ENCODE measurements at places on chromosomes 12 and 14. TPM values are rescaled to one million over a fixed set of nuclear protein-coding genes. Genes with fewer than 3 reads are reported as not detected.

- DNase-seq = no peak
- no peaks in the 10 kb centered on the region for H3K4me1 ChIP-seq
- no peak overlapping the region for H3K27ac ChIP-seq
Observed at GRCh38 chr12:128513331-128513730, 246.4 kb downstream of the TMEM132C start.

GRCh38 chr14:86083616-86084015 lies 553.7 kb downstream of the FLRT2 start:
- no peaks in the 10 kb centered on the region for H3K27me3 ChIP-seq
- H3K4me3 ChIP-seq = no peak overlapping the region

Gene PRH2
- total RNA-seq = not detected

Gene NRL
- 2.2 TPM for total RNA-seq

Gene RNF212B
- total RNA-seq = not detected

GRCh38 chr12:2581293-2582045 lies 213.3 kb upstream of the FKBP4 start:
- no peaks in the 10 kb centered on the region for H3K36me3 ChIP-seq
- H3K4me1 ChIP-seq = peaks cover 5% of the 10 kb centered on the region
- no peak for DNase-seq
- no peak overlapping the region for H3K27ac ChIP-seq
- no peak overlapping the region for H3K4me3 ChIP-seq
- peaks cover 57% of the 10 kb centered on the region for H3K27me3 ChIP-seq

Gene ZNF84
- 18.1 TPM for total RNA-seq

GRCh38 chr14:75454963-75455546 lies 27.2 kb downstream of the JDP2 start:
- peaks cover 13% of the 10 kb centered on the region for H3K4me1 ChIP-seq
- no peak for DNase-seq
- H3K36me3 ChIP-seq = peaks cover 11% of the 10 kb centered on the region
- H3K27ac ChIP-seq = no peak overlapping the region
- no peak overlapping the region for H3K4me3 ChIP-seq

Gene VDR
- total RNA-seq = 1.8 TPM

- no peaks in the 10 kb centered on the region for H3K4me1 ChIP-seq
- no peaks in the 10 kb centered on the region for H3K36me3 ChIP-seq
- H3K27ac ChIP-seq = no peak overlapping the region
- no peak for DNase-seq
Observed at GRCh38 chr12:40474630-40475029, 217.6 kb upstream of the CNTN1 start.

- peak overlapping the region; percentile 51 for H3K27ac ChIP-seq
- DNase-seq = no peak
- no peaks in the 10 kb centered on the region for H3K27me3 ChIP-seq
- peaks cover 8% of the 10 kb centered on the region for H3K36me3 ChIP-seq
- no peak overlapping the region for H3K4me3 ChIP-seq
Observed at GRCh38 chr14:89578156-89578555, 161.1 kb upstream of the FOXN3 start.

GRCh38 chr14:44616204-44616603 lies 109.1 kb upstream of the FSCB start:
- H3K4me3 ChIP-seq = no peak overlapping the region
- no peak for DNase-seq
- H3K27ac ChIP-seq = no peak overlapping the region
- H3K27me3 ChIP-seq = peaks cover 10% of the 10 kb centered on the region

Gene DCN
- total RNA-seq = not detected

DNA sequence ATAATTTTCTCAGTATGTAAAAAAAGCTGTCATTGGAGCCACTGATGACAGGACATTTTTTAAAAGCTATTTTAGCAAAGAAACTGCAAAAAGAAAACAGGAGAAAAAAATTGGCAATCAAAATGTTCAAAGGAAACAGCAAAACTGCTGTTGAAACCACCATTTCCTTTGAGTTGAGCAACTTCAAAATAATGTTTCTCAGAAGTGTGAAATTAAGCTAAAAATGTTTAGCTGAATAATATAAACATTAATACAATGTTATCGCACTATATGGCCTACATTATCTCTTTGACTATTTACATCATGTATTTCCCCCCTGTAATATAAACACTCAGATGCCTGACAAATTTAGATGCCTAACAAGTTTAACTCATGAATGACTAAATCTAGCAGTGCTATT lies 23.4 kb upstream of the GLIPR1 start:
- H3K27ac ChIP-seq = peak overlapping the region; percentile 89
- H3K4me3 ChIP-seq = no peak overlapping the region
- no peak for DNase-seq

DNA sequence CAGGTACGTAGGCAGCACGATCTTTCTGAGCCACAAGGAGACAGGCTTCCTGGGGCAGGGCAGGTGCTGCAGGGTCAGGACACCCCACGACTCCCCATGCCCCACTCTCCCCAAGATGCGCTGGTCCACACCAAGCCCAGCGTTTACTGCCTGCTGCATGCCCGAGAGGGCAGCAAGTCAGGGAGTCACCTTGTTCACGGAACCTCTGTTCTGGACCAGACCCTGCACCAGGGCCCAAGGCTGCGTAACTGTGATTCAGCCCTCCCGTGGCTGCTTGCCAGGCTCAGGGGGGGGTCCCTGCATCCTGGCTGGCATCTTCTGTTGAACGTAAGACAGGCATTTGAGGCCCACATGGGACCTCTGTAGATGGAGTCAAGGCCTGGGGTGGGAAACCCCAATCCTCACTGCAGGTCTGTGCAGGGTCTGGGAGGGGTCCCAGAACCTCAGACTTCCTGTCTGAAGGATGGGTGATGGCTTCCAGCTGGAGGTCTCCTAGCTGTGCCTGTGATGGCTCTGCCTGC lies 228.6 kb upstream of the RTL1 start:
- peaks cover 67% of the 10 kb centered on the region for H3K27me3 ChIP-seq
- H3K36me3 ChIP-seq = peaks cover 3% of the 10 kb centered on the region
- no peak for DNase-seq
- H3K4me3 ChIP-seq = no peak overlapping the region
- H3K27ac ChIP-seq = no peak overlapping the region
- H3K4me1 ChIP-seq = peaks cover 5% of the 10 kb centered on the region

Gene GCH1
- 42.5 TPM for total RNA-seq

- peak overlapping the region; percentile 63 for H3K4me3 ChIP-seq
- H3K27ac ChIP-seq = peak overlapping the region; percentile 84
- H3K27me3 ChIP-seq = no peaks in the 10 kb centered on the region
- H3K36me3 ChIP-seq = peaks cover 5% of the 10 kb centered on the region
- DNase-seq = no peak
Observed at GRCh38 chr14:96357216-96357615, 5.9 kb downstream of the ATG2B start.

DNA sequence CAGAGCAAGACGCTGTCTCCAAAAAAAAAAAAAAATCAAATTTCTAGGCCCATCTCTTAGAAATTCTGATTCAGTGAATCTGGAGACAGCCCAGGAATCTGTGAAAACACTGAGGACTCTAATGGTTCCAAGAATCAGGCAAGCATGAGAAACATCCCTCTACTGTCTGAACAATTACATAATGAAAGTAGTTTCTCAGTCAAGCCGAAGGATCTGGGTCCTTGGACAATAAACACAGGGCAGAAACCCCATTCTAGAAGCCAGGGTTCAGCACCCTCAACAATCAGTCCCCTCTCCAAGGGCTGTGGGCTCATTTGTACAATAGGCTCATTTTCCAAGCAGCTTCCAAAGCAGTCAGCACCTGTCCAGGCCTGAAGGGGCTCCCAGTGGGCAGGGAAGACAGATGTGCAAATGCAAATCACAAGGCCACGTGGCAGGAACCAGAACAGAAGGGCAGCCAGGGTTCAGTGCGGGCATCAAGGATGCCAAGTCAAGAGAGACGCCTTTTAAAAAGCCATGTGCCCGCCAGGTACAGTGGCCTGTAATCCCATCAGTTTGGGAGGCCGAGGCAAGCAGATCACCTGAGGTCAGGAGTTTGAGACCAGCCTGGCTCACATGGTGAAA lies 96.1 kb downstream of the KSR2 start:
- no peaks in the 10 kb centered on the region for H3K36me3 ChIP-seq
- no peak overlapping the region for H3K4me3 ChIP-seq
- no peak for DNase-seq
- peaks cover 8% of the 10 kb centered on the region for H3K4me1 ChIP-seq
- no peak overlapping the region for H3K27ac ChIP-seq
- peaks cover 16% of the 10 kb centered on the region for H3K27me3 ChIP-seq

- no peak overlapping the region for H3K4me3 ChIP-seq
- no peak for DNase-seq
- no peak overlapping the region for H3K27ac ChIP-seq
- peaks cover 74% of the 10 kb centered on the region for H3K27me3 ChIP-seq
- peaks cover 2% of the 10 kb centered on the region for H3K4me1 ChIP-seq
Observed at GRCh38 chr12:52788876-52789636, 6.9 kb downstream of the KRT3 start.

DNA sequence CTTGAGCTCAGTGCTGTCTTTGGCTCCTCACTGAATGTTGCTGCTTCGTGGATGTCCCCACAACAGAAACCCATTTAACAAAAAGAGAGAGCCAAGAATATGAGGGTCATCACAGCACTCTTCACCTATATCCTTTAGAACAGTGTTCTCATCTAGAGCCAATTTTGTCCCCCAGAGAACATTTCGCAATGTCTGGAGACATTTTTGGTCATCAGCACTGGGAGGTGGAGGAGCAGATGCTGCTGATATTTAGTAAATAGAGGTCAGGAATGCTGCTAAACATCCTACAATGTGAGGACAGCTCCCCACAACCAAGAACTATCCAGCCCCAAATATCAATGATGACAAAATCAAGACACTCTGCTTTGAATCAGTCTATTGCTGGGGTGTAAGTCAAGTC lies 92.5 kb downstream of the BBS10 start:
- no peak overlapping the region for H3K4me3 ChIP-seq
- DNase-seq = no peak
- H3K27me3 ChIP-seq = peaks cover 23% of the 10 kb centered on the region
- H3K27ac ChIP-seq = no peak overlapping the region
- no peaks in the 10 kb centered on the region for H3K36me3 ChIP-seq

DNA sequence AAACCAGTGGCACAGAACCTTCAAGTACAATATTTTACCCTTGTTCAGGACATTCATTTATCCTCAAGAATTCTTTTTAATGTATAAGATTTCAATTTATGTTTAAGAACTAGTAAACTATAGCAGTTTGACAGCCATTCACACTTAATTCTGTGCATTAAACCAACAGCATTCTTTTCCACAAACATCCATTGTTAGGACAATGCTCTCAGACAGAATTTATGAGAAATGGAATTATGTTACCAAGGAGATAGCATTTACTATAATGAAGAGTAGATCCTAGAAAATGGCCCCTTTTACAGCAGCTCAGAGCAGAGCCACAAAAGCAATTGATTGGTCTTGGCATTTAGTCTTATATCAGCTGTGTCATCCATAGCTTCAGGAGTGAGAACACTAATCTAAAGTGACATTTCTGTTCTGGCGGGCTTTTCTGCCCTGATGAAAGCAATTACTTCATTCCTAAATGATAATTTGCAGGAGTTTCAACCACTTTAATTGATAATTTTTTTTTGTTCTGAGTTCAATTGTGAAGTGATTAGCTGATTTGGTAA lies 268.9 kb downstream of the NPAS3 start:
- H3K4me3 ChIP-seq = no peak overlapping the region
- no peak for DNase-seq
- H3K36me3 ChIP-seq = no peaks in the 10 kb centered on the region
- H3K4me1 ChIP-seq = no peaks in the 10 kb centered on the region
- no peak overlapping the region for H3K27ac ChIP-seq

Gene MRPS35
- total RNA-seq = 24.8 TPM

- no peaks in the 10 kb centered on the region for H3K36me3 ChIP-seq
- no peak for DNase-seq
- H3K27me3 ChIP-seq = peaks cover 5% of the 10 kb centered on the region
Observed at GRCh38 chr12:64029013-64029857, 184.7 kb downstream of the SRGAP1 start.

DNA sequence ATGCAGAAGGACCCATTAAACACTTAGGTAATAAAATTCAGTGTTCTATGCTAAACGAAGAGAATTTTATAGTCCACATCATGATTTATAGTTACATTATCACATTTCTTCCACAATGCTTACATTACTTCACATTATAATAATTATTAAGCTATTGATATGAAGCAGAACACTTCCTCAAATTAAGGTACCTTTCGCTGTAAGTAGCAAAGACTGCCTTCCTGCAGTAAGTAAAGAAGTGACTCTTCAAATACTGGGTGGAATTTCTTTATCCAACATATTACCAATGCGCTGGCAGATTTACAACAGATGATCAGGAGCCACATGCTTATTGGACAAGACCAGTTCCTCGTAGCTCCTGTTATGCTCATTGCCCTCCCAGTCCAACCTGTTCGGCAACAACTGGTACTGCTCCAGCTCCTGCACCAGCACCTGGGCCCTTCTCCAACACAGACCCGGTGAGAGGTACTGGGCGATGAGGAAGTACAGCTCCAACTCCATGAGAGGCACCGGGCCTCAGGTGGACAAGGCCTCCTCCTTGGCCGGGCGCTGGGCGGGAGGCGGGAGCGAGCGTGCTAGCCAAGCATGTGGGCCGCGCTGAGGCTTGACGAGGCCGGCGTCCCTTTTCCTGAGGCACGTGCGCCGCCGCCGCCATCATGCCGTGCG lies 210.7 kb upstream of the ATP2B1 start:
- H3K27me3 ChIP-seq = no peaks in the 10 kb centered on the region
- peaks cover 4% of the 10 kb centered on the region for H3K36me3 ChIP-seq
- H3K4me3 ChIP-seq = no peak overlapping the region
- peaks cover 5% of the 10 kb centered on the region for H3K4me1 ChIP-seq

- H3K27ac ChIP-seq = peak overlapping the region; percentile 82
- no peak overlapping the region for H3K4me3 ChIP-seq
- H3K27me3 ChIP-seq = no peaks in the 10 kb centered on the region
- no peaks in the 10 kb centered on the region for H3K36me3 ChIP-seq
- DNase-seq = no peak
Observed at GRCh38 chr14:94390372-94391086, 2.1 kb upstream of the SERPINA1 start.

DNA sequence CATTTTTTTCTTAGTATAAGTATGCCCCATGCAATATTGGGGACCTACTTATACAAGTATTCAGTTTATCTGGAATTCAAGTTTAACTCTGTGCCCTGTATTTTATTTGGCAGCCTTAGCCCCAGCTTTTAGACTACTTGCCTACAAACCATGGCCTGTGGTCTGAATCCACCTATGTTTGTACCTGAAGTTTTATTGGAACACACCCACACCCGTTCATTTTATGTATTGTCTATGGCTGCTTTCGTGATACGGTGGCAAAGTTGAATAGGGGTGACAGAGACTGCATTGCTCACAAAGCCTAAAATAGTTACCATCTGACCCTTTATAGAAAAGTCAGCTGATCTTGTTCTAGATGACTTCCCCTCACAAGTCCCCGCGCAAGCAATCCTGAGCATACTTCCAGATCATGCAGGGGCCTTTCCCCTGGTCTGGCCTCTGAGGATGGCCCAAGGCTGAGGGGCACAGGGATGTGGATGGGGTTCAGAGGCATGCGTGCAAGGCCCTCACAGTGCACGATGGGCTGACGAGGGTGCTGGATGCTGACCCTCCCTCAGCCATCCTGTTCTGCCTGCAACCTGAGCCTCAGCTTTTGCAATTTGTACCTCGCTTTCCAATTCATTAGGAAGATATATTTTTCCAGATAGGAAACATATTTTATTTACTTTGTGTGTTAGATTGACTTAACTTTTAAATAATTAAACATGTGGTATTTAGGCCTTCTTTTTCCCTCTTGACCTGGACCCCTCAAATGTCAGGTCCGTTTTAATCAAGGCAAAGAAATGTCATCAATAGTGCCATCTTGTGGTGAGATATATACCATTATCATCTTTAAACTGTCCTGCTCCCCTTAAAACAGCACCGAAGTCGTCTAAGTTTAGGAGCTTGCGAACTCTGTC lies 527.3 kb upstream of the CCDC196 start:
- H3K4me1 ChIP-seq = peaks cover 21% of the 10 kb centered on the region
- H3K27ac ChIP-seq = no peak overlapping the region
- H3K27me3 ChIP-seq = peaks cover 4% of the 10 kb centered on the region

Data from T-helper 17 cell (primary cell).